Thoracic aorta (tissue), 2 donors: ENCODE measurements at places on chromosomes 1 and 21.

DNA sequence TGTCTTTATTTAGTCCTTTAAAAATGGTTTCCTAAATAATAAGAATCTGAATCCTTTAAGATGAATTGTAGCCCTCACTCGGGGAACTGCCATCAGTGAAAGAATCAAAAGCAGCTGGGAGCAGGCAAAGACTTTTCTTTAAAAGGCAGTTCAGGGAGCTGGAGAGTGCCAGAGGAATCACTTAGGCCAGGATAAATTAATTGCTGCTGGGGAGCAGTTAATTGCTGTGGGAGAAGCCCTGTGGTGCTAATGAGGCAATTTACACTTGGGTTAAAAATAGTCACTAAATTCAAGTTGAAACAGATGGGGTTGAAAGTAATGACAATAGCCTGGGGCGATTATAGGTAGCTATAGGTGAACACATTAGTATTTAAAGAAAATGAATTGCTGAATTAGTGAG, 38.7 kb upstream of the COL24A1 start:
- no peak overlapping the region for H3K4me3 ChIP-seq
- H3K4me1 ChIP-seq = no peaks in the 10 kb centered on the region
- H3K27ac ChIP-seq = no peak overlapping the region
- no peaks in the 10 kb centered on the region for H3K36me3 ChIP-seq
- H3K27me3 ChIP-seq = no peaks in the 10 kb centered on the region

DNA sequence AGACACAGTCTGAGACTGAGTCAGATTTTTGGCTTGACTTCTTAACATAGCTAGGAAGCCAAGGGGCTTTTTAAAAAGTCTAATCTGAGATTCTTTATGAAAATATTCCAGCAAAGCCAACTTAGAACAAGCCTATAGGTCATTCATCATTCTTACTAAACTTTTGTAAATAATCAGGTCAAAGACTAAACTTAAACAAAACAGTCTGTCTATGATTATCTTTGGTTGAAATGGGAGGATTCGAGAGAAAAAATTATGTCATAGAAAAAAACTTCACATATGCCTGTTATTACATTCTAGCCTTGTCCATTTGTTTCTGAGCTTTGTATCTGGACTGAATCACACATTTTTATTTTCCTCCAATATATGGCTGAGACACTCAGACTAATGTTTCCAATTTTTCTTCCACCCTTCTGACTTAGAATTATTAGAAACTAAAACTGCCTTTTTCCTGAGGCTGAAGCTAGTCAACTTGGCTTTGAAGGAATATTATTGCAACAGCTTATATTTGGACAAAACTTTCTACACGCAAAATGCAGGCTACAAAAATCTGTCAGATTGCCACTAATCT, 83.3 kb downstream of the ETS2 start:
- DNase-seq = no peak
- peak overlapping the region; percentile 57 for H3K27ac ChIP-seq
- no peak overlapping the region for H3K4me3 ChIP-seq
- no peaks in the 10 kb centered on the region for H3K36me3 ChIP-seq
- H3K27me3 ChIP-seq = no peaks in the 10 kb centered on the region
- H3K4me1 ChIP-seq = peaks cover 9% of the 10 kb centered on the region

DNA sequence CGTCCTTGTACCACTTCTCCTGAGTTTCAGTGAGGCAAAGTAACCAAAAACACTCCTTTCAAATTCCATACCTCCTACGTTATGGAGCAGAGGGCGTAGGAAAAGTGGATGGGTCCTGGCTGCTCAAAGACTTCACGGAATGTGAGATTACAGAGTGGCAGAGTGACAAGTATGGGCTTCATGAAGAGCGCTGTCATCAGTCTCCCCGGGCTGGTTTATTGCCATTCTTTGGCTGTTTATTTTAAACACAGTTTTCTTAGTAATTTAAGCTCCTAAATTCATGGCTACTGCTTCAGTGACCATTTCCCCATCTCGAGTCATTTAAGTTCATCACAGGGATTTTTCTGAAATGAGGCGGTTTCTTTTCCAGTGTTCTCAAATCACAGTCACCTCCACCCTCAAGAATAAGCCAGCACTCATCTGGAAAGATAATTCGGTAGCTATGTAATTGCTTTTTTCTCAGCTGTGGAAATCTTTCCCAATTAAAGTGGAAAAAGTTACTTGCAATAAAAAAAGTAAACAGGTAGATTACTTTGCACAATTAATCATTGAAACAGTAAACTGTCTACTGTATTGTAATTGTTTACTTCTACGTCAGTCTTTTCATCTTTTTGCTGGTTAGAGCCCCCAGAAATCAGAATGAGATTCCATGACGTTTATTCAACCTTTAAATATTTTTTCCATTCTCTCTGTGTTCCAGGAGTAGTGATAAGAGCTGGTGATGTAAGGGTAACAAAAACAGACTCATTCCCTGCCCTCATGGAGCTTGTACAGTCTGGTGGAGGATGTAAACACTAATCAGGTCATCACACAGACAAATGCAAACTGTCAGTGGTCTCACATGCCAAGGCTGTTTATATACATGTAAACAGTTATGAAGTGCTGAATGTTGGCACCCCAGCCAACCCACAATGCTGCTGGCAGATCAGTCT, 3.0 kb upstream of the SMYD2 start:
- H3K4me3 ChIP-seq = no peak overlapping the region
- H3K27me3 ChIP-seq = no peaks in the 10 kb centered on the region
- DNase-seq = no peak
- no peaks in the 10 kb centered on the region for H3K4me1 ChIP-seq
- no peaks in the 10 kb centered on the region for H3K36me3 ChIP-seq
- H3K27ac ChIP-seq = no peak overlapping the region

DNA sequence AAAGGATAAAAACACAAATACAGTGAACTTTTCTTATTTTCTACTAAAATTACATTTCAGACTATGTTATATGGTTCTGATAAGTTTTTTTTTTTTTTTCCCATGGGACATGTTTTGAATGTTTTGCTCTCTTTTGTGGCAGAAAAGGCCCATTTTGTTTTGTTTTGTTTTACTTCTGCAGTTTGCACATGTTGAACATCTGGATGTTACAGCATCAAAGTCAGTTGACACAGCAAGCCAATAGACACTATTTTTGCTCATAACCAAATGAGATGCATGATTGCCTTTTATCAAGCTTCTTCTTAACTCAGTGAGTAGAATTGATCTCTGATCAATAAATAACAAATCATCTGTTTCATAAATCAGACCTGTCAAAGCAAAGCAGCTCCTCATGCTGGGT, 904.2 kb downstream of the ADGRL2 start:
- no peaks in the 10 kb centered on the region for H3K27me3 ChIP-seq
- no peak for DNase-seq
- H3K4me1 ChIP-seq = no peaks in the 10 kb centered on the region
- no peaks in the 10 kb centered on the region for H3K36me3 ChIP-seq

DNA sequence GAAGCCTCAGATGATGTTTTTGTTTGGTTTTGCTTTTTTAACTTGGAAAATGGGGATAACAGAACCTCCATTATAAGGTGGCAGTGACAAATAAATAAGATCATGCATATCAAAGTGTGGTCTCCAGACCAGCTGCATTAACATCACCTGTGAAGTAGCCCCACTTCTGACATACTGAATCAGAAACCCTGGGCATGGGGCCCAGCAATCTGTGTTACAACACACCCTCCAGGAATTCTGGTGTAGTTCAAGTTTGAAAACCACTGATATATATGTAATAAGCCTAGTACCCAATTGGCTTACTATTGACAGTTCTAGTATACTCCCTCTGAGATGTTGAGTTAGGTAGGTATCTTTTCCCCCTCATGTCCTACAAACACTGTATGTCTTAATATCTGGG, 24.1 kb upstream of the RNF19B start:
- peak overlapping the region; percentile 68 for H3K27ac ChIP-seq
- DNase-seq = no peak
- no peaks in the 10 kb centered on the region for H3K27me3 ChIP-seq
- H3K4me3 ChIP-seq = peak overlapping the region; percentile 18
- no peaks in the 10 kb centered on the region for H3K36me3 ChIP-seq
- H3K4me1 ChIP-seq = peaks cover 24% of the 10 kb centered on the region

- no peaks in the 10 kb centered on the region for H3K36me3 ChIP-seq
- no peaks in the 10 kb centered on the region for H3K27me3 ChIP-seq
- no peaks in the 10 kb centered on the region for H3K4me1 ChIP-seq
- no peak overlapping the region for H3K4me3 ChIP-seq
- DNase-seq = no peak
Observed at GRCh38 chr1:48196237-48196636, 26.3 kb upstream of the SLC5A9 start.

- peaks cover under 1% of the 10 kb centered on the region for H3K36me3 ChIP-seq
- H3K27ac ChIP-seq = peak overlapping the region; percentile 76
- no peak for DNase-seq
- peaks cover 11% of the 10 kb centered on the region for H3K4me1 ChIP-seq
- H3K27me3 ChIP-seq = no peaks in the 10 kb centered on the region
- no peak overlapping the region for H3K4me3 ChIP-seq
Observed at GRCh38 chr1:201949491-201949890, 3.1 kb upstream of the LMOD1 start.

- no peaks in the 10 kb centered on the region for H3K36me3 ChIP-seq
- no peak overlapping the region for H3K27ac ChIP-seq
- no peaks in the 10 kb centered on the region for H3K27me3 ChIP-seq
Observed at GRCh38 chr1:115890580-115890979, 49.7 kb upstream of the NHLH2 start.

- H3K36me3 ChIP-seq = no peaks in the 10 kb centered on the region
- DNase-seq = no peak
- no peaks in the 10 kb centered on the region for H3K27me3 ChIP-seq
Observed at GRCh38 chr1:93447481-93448291, at the start of gene FNBP1L. TSS of gene FNBP1L (plus strand) at chr1:93448118. CDS start at chr1:93448282, 164 bp downstream.

GRCh38 chr1:56081173-56081572, 498.2 kb downstream of the PLPP3 start:
- no peak for DNase-seq
- H3K27me3 ChIP-seq = no peaks in the 10 kb centered on the region
- H3K4me1 ChIP-seq = peaks cover 6% of the 10 kb centered on the region
- no peak overlapping the region for H3K4me3 ChIP-seq
- H3K36me3 ChIP-seq = no peaks in the 10 kb centered on the region

DNA sequence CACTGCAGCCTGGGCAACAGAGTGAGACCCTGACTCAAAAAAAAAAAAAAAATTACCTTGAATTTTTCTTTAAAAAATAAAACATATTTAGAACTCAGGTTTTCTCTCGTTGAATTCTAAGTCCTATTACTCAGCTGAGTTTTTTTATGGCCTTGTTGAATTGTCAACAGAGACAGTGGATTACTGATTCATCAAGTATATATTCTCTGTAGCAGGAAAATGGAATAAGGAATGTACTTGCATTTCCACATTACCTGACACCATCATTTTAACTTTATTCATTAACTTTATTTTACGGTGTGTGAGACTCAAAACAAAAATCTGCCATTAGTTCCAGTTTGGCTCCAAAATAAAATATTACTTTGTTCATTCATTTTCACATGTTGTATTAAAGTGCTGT, 53.8 kb upstream of the APP start:
- H3K27ac ChIP-seq = no peak overlapping the region
- H3K27me3 ChIP-seq = no peaks in the 10 kb centered on the region
- H3K4me1 ChIP-seq = no peaks in the 10 kb centered on the region
- no peak overlapping the region for H3K4me3 ChIP-seq

GRCh38 chr1:67535474-67535873, 105.3 kb upstream of the SERBP1 start:
- H3K27me3 ChIP-seq = no peaks in the 10 kb centered on the region
- H3K36me3 ChIP-seq = no peaks in the 10 kb centered on the region
- peak; percentile 35 for DNase-seq
- H3K27ac ChIP-seq = no peak overlapping the region
- H3K4me3 ChIP-seq = no peak overlapping the region
- peaks cover 20% of the 10 kb centered on the region for H3K4me1 ChIP-seq

DNA sequence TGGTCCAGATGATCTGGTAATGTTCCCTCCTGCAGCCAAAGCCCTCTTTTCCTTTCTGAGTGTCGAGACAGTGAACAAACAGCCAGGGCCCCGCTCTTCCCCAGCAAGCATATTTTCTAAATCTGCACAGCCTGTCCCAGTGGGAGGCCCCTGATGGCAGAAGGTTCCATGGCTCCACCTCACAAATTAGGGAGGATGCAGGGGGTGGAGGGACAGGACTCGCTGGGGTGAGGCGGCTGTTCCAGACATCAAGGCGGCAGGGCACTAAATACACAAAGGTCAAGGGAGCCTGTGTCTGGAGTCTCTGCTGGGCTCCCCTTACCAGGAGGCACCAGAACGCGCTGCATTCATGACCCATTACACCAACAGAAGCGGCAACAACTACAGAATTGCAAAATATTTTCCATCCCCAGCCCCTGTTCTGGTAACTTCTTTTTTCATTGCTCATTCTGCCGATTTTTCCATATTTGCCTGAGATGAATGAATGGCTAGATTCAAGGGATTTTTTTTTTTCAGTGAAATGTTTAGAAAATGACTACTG, 27.0 kb upstream of the PRELP start:
- no peak for DNase-seq
- peak overlapping the region; percentile 54 for H3K27ac ChIP-seq
- no peaks in the 10 kb centered on the region for H3K4me1 ChIP-seq
- H3K27me3 ChIP-seq = no peaks in the 10 kb centered on the region

- no peak overlapping the region for H3K27ac ChIP-seq
- no peaks in the 10 kb centered on the region for H3K27me3 ChIP-seq
- no peaks in the 10 kb centered on the region for H3K4me1 ChIP-seq
Observed at GRCh38 chr1:112807117-112807516, 92.0 kb upstream of the PPM1J start.

DNA sequence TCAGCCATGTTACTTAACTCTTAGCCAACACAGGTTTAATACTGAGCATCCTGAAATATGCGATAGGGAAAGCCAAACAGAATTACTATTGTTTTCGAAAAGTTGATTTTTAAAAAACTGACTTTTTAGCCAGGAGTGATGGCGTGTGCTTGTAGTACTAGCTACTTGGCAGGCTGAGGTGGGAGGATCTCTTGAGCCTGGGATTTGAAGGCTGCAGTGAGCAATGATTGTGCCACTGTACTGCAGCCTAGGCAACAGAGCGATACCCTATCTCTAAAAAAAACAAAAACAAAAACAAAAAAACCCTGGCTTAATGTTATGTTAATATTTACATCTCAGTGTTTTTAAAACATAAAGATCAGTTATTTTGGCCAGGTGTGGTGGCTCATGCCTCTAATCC, 16.7 kb downstream of the NMNAT1 start:
- H3K36me3 ChIP-seq = no peaks in the 10 kb centered on the region
- no peak for DNase-seq
- no peak overlapping the region for H3K4me3 ChIP-seq
- H3K4me1 ChIP-seq = no peaks in the 10 kb centered on the region

- H3K27me3 ChIP-seq = no peaks in the 10 kb centered on the region
- H3K36me3 ChIP-seq = peaks cover 12% of the 10 kb centered on the region
- no peaks in the 10 kb centered on the region for H3K4me1 ChIP-seq
- no peak overlapping the region for H3K4me3 ChIP-seq
- no peak for DNase-seq
Observed at GRCh38 chr1:6672558-6672957, 29.1 kb downstream of the DNAJC11 start.

DNA sequence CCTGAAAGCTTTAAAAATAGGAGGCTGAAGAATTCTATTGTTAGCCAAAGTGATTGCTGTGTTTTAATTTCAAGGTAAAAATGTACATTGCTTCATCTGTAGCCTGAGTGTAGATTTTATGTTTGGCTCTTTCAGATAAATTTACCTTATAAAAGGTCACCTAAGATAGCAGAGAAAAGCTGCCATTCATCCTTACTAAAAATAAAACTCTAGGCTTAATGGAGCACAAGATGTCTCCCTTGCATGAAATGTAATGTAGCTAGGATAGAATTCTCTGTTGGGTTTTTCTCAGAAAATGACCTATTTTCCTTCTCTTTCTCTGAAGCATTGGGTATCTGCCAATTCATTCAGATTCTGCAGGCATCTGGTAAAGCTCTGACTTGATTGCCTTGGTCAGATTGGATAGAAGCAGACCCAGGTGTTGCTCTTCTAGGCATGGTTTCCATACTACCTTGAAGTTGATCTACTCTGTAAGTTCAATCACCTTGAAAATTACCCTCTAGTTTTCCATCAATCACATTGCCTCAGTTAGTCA, 176.6 kb upstream of the GORAB start:
- no peak overlapping the region for H3K4me3 ChIP-seq
- H3K36me3 ChIP-seq = no peaks in the 10 kb centered on the region
- peaks cover 52% of the 10 kb centered on the region for H3K4me1 ChIP-seq
- no peak for DNase-seq
- no peak overlapping the region for H3K27ac ChIP-seq
